Stimulated activated CD4-positive, alpha-beta T cell treated with anti-CD3 and anti-CD28 coated beads, Interleukin-15, amount 100 ng/mL, for 24 hours (primary cell): ENCODE measurements at places on chromosomes 5 and 9.

DNA sequence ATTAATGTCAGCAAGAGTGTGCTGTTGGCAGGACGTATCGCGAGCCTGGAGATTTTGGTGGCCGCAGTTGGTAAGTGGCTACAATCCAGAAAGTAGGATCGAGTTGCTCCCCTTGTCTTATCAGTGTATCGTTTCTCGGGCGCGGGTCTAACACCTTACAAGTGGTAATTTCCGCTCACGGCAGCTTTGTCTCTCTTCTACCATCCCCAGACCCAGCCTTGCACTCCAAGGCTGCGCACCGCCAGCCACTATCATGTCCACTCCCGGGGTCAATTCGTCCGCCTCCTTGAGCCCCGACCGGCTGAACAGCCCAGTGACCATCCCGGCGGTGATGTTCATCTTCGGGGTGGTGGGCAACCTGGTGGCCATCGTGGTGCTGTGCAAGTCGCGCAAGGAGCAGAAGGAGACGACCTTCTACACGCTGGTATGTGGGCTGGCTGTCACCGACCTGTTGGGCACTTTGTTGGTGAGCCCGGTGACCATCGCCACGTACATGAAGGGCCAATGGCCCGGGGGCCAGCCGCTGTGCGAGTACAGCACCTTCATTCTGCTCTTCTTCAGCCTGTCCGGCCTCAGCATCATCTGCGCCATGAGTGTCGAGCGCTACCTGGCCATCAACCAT is 1.1 kb downstream of the PTGER4 start:
- DNase-seq, result peak; percentile 65

- no peak for DNase-seq
Measured at GRCh38 chr5:9947225-9947714, 302.4 kb downstream of the ATPSCKMT start.

GRCh38 chr5:6598351-6598900 is 34.4 kb downstream of the NSUN2 start:
- DNase-seq, result no peak

DNA sequence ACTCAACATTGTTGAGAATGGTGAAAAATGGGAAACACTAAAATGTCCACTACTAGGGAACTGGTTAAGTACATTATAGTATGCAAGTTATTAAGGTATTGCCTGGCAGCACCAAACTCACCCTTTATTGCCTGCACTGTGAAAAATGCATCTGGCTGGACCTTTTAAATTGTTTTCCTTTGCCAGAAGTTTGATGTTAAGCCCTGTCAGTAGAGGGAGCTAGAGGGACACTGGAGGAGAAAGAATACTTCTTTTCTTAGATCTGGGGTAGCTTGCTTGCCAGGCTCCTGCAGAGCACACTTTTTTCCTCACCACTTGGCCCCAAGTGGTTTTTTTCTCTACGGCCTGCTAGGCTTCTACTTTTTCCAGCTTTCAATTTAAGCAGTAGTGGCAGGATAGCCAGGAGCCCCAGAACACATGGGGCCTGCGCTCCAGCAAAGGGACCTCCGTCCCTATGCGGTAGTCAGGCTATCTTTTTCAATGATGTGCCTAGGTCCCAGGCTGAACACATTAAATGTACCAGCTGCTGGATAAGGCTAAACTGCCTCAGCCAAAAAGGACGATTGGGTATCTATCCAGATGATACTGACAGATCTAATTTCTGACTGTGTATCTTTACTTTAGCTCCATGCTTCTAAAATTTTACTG is 8.0 kb upstream of the HABP4 start:
- no peak for DNase-seq

DNA sequence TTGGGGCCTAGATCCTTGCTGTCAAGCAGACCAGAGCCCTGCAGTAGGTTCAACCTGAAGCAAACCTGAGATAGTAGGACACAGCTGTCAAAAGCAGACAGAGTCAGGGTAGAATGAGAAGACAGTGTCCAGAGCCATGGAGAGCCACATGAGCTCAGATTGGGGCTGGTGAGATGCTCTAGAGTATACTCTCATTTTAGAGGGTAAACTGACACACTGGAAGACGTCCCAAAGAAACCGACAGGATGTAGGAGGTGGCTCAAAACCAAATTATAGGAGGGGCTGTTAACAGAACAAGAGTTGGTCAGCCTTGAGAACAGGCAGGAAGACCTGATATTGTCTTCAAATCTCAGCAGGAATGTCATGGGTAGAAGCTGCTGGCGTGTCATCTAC is 11.5 kb downstream of the CCDC69 start:
- DNase-seq, result no peak

DNA sequence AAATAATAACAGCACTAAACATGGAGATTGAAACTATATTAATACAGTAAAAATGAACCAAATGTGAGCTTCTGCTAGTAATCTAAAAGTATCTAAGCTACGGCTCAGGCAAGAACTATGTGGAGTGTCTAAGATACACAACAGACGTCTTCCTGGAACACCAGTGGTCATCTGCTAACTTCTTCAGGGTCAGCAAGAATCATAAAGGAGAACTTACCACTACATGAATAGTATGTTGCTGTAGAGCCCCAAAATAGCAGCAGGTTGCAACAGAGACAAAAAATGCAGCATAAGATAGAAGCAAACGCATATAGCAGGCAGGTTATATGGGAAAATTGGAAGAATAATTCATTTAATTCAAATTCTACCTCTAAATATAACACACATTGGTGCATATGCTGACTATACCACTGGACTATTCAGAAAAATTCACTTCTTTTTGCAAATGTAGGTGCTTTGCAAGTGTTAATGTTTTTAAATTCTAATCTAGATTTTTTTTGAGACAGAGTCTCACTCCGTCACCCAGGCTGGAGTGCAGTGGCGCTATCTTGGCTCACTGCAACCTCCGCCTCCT is 27.1 kb downstream of the DCTN4 start:
- no peak for DNase-seq

GRCh38 chr5:149162401-149163084 is 21.2 kb downstream of the ABLIM3 start:
- DNase-seq, result no peak

DNA sequence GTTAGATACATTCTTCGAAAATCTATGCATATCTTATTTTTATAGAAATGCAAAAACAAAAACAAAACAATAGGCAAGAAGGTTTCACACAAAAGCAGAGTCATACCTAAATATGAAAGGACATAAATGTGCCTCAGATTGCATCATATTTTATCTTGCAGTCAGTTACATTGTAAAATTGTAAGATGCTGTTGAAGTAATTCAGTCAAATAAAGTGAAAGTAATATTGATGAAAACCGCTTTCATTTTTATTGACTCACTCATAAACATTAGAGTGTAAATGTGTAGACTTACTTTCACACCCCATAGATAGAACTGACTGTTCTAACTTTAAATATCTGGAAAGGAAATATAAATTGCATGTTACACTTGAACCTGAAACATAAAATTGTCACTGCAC is 931.5 kb upstream of the NUDT12 start:
- no peak for DNase-seq

DNA sequence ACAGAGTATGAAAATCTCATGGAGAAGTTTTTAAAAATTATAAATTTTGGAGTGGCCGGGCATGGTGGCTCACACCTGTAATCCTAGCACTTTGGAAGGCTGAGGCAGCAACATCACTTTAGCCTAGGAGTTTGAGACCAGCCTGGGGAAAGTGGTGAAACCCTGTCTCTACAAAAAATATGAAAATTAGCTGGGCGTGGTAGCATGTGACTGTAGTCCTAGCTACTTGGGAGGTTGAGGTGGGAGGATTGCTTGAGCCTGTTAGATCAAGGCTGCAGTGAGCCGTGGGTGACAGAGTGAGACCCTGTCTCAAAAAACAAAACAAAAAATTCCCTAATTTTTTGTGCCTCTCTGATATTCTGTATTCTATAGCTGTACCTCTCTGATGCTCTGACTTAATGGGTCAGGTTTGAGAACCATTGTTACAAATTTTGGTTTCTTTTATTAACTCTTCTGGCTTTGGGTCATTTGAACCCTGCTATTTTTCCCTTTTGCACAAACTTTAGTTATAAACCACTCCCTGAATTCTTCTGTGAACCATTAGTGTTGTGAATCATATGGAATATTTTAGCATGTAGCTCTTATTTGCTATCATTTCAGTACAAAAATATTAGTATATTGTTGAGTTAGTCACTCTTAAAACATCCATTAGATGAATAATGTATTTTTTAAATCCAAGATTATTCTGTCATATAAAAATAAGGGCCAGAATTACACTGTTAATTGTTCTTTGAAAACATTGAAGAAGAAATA is 51.0 kb downstream of the FER start:
- no peak for DNase-seq

- no peak for DNase-seq
Measured at GRCh38 chr5:124104821-124105220, 592.8 kb downstream of the CSNK1G3 start.

DNA sequence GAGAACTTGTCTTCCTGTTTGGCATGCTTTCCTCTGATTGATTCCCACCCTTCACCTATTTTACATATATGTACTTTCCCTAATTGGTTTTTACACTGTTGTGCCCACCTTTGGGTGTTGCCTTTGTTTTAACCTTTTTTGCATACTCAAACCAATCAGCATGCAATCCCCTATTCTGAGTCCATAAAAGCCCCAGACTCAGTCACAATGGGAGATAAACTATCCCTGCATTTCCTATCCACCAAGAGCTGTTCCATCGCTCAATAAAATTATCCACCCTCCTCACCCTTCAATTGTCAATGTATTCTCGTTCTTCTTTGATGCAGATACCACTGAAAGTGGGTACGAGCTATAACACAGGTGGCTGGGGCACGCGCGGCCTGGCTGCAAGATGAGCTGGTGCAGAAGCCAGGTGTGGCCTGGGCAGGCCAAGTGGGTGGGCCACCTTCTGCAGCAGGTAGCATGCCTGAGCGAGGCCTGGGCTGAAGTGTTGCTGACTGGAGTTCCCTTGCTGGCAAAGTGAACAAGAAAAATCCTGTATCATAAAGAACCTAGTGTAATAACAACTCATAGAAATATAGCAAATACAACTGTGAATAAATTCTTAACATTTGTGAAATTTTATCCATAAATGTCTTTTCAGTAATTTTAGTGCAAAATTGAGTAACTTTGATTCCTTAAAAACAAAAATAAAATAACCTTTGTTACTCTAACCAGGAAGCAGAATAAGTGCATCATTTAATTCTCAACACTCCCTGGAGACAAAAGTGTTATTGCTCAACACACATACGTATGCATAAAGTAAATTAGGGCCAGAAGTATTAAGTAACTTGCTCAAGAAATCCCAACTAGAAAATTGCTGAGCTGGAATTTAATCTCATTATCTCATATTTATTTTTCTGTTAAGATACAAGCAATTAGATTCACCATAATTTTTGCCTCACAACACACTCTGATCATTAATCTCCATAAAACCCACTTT is 685.3 kb upstream of the EDIL3 start:
- DNase-seq, result peak; percentile 0

DNA sequence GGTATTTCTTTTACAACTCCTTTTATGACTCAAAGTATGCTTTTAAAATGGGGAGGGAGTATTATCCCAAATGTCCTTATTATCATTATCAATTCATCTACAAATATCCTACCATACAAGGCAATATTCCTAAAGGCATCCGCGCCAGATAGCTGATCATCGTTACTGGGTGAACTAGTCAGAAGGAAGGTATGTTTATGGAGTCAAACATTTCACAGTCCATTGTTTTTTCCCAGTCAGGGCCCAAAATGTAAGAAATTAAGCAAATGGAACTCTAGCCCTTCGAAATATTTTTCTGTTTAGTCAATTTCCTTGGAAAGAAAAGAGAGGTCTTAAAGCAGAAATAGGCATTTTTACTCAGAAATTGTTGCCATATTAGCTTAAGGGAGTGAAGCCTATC is 188.5 kb upstream of the CCNG1 start:
- DNase-seq, result no peak

DNA sequence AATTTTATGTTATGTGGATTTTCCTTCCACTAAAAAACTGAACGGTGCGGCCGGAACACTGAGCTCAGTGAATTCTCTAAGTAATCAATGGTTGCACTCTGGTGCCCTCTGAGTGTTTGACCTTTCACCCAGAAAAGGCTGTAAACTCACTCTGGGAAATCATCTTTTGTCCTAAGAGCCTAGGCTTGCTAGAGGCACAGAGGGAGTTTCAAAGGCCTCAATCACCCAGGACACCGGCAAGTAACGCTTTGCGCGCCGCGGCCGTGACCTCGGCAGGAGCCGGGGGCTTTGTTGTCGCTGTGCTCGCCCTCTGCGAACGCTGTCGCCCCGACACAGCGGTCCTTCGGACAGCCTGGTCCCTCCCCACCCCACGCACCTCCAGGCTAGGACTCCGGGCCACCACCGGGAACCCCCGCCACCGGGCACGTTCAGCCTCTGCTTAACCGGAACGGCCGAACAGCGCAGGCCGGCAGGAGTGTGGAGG is 703 bp downstream of the ISCA1 start:
- DNase-seq, result no peak

DNA sequence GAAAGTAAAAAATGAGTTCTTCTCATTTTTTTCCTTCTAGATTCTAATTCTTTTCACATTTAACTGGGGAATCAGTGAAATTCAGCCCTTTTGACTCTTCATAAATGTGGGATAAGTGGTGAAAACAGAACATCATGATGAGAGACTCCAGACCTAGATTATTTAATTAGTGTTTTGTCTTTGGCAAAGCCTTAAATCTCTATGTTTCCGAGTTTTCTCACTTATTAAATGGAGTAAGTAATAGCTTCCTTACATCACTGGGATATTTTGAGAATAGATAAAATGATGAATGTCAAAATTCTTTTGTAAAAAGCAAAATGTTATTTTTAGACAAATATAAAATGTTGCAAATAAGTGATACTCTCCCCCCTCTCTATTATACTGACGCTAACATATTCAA is 468.6 kb upstream of the ARRDC3 start:
- DNase-seq, result no peak

- DNase-seq, result no peak
Measured at GRCh38 chr5:66876266-66876807, 280.1 kb downstream of the MAST4 start.

- peak; percentile 14 for DNase-seq
Measured at GRCh38 chr5:119578937-119579336, 50.4 kb upstream of the FAM170A start.

GRCh38 chr5:179292681-179293635 is 52.3 kb downstream of the ADAMTS2 start:
- no peak for DNase-seq

DNA sequence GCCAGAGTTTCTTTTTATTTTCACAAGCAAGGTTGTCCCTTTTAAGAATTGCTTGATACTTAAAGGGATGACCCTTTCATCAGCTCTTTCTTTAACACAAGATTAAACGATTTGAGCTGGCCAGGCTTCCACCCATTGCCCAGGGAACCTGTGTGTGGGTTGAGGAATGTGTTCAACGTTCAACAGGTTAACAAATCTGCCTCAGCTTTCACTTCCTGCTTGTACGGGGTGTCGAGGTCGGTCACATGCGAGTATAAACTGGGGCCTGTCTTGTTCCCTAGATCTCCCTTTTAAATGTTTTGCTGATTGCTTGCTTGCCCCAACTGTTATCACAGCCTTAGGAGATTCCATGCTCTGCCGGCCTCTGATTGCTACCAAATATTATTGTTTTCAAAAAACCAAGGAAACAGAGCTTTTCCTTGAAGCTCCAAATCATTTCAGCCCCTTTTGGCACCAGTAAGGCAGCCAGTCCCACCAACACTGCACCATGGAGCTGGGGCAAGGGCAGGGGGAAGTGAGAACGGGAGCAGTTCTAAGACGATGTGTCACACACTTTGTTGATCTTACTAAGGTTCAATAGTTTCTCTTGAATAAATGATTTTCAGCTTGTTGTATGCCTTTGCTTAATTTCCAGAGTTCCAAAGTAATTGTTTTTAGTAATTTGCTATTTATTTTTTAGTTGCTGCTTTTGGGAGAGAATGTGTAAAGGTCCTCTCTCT is 10.7 kb upstream of the CLK4 start:
- no peak for DNase-seq

GRCh38 chr5:163950248-163950647 is 444.8 kb downstream of the MAT2B start:
- DNase-seq, result no peak

GRCh38 chr9:132947756-132948155 is 3.3 kb upstream of the TSC1 start:
- no peak for DNase-seq
